NCI-H524 (cell line): ENCODE measurements at places on chromosomes 13 and 19.

GRCh38 chr13:97798836-97799235 lies 154.6 kb upstream of the IPO5 start:
- no peak for DNase-seq

DNA sequence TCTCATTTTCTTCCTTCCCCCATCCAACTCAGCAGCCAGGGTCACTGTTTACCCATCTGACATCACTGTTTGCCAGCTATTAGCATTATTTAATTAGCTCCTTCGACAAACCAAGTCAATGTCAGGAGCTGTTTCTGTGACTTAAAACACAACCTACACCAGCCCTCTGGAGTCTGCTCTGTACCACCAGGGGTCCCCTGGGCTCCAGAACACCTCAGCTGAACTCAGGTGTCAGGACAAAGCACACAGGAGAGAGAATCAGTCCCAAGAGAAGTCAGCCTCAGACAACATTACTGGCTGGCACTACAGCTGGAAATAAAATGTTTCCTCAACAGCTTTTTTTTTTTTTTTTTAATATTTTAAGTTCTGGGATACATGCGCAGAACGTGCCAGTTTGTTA lies 45.1 kb downstream of the DCLK1 start:
- no peak for DNase-seq

- no peak for DNase-seq
Observed at GRCh38 chr19:12015015-12015752, 20.3 kb downstream of the ZNF433 start.

DNA sequence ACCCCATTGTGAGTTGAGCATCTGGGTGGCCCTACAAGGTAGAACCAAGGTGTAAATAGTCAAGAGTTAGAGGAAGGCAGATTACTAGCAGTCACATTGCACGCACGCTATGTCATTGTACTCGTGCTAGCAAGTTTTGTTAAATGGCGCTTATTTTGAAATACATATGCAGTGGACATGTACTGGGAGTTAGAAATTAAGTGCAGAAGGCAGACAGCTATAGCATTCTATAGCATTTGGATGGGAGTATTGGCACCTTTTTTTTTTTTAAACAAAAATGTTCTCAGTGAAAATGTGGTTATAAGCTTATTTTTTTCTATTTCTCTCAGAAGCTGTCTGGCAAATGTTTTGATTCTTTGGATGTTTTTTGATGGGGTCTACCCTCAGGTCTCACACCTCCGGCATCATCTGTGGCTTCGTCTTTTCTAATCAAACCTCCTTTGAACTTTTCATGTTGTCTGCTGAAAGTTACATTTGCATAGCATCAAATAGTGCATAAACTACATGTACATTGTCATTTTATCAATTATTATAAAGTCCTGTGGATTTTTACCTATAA lies 68.1 kb downstream of the ARHGEF7 start:
- DNase-seq = no peak

DNA sequence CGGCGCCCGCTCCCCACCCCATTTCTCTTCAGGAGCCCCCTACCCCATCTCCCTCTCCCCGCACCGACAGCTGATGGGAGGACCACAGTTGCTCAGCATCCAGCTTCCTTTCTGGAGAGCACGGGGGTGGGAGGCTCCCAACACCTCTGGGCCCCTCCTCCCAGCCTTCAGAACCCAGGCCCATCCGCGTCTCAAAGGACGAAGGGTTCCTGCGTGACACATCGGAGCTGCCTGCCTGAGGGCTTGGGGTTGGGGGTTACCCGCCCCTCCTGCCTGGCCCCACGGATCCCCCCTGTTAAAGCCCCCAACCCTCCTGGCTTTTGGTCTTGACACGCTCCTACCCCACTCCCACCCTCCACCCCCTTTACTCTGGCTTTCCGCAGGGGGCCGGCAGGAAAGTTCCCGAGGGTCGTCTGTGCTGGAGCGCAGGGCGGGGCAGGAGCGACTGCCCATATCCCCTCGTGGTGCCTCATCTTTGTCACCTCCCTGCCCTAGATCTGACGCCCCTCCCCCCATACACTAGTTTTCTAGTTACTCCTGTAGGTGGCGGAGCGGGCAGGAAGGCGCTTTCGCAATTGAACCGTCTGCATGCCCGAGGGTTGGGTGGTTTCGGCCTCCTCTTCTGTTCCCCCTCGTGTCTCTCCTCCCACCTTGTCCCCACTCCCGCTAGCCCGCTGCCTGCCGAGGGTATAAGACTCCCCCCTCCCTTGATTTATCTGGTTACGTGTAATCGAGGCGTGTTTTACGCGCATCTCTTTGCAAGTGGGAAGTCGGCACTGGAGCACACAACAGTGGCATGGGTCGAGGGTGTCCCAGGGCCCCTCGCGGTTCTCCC lies 924 bp downstream of the TRAPPC5 start:
- peak; percentile 39 for DNase-seq

- DNase-seq = no peak
Observed at GRCh38 chr13:33153421-33154404, 131.8 kb downstream of the STARD13 start.

GRCh38 chr13:71242201-71242600 lies 624.8 kb downstream of the DACH1 start:
- peak; percentile 87 for DNase-seq
